GM18507 (cell line): ENCODE measurements at places on chromosomes 3 and 15.

- DNase-seq, result no peak
These were observed 10.4 kb downstream of the ATP2B2 start for GRCh38 chr3:10495003-10495402.

DNA sequence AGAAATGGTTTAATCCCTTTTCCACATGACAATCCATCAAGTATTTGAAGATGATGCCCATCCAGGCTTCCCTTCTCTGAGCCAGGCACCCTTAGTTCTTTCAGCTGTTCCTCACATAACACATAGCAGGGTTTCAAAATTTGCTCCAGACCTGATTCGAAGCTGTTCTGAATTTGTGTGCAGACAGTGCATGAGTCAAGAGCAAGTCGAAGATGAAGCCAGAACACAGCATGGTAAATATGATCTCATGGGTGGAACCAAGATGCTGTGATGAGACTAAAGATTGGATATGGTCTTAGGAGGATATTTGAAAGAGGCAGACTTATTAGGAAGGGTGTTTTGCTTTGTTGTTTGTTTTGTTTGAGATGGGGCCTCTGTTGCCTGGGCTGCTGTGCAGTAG lies 32.6 kb upstream of the PDE8A start:
- DNase-seq, result no peak

DNA sequence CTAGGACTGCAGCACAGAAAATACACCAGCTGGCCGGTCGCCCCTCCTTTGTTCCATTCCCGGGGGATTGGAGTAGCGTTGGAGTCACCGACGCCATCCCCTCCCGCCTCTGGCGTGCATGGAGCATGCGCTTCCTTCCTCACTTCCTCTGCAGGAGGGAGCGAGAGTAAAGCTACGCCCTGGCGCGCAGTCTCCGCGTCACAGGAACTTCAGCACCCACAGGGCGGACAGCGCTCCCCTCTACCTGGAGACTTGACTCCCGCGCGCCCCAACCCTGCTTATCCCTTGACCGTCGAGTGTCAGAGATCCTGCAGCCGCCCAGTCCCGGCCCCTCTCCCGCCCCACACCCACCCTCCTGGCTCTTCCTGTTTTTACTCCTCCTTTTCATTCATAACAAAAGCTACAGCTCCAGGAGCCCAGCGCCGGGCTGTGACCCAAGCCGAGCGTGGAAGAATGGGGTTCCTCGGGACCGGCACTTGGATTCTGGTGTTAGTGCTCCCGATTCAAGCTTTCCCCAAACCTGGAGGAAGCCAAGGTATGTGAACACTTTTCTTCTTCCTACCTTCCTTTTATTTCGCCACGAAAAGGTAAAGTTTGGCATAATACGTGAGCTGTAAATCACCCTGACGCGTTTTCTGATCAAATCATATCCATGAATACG lies at the start of gene SCG3:
SCG3 (plus strand) TSS at position 201 of the 661 bp plus-strand sequence; CDS start at position 454, 253 bp downstream.
- peak; percentile 2 for DNase-seq

- no peak for DNase-seq
These were observed 61.0 kb downstream of the BOC start for GRCh38 chr3:113272385-113272779.

DNA sequence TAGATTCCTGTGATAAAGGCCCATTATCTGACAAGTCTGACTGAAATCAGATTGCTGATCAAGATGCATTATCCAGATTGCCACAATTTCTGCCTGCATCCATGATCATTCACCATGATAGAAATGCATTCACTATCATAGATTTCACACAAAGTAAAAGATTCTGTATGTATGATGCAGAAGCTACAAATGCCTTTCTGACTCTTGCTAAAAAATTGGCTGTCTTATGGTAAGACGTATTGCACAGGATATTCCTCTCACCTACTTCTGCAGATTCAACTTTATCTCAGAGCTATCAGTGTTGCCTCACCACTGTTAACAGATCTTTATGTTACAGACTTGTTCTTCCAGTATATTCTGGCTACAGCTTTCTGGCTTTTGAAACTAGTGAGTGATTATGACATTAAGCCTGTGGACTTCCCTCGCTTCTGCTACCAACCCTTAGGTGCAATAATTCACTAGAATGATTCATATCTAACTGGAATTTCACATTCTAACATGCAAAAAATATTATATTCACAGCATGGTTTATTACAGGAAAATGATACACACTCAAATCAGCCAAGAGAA lies 955.3 kb downstream of the EPHA3 start:
- no peak for DNase-seq

DNA sequence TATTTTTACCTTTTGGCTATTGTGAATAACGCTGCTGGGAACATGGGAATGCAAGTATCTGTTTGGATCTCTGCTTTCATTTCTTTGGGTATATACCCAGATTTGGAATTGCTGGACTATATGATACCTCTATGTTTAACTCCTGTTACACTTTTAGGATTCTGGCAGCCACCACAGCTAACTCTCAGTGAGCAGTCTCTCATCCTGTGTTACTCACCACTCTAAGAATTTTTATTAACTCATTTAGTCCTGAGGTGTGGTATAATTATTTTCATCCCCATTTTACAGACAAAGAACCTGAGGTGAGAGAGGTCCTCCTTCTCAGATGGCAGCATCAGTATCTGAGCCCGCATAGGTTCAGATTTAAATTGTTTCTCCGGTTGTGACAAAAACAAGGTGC lies 1.1 kb downstream of the SPATA12 start:
- DNase-seq, result no peak

- DNase-seq, result no peak
These were observed 265.0 kb upstream of the SOX2 start for GRCh38 chr3:181446741-181447140.

DNA sequence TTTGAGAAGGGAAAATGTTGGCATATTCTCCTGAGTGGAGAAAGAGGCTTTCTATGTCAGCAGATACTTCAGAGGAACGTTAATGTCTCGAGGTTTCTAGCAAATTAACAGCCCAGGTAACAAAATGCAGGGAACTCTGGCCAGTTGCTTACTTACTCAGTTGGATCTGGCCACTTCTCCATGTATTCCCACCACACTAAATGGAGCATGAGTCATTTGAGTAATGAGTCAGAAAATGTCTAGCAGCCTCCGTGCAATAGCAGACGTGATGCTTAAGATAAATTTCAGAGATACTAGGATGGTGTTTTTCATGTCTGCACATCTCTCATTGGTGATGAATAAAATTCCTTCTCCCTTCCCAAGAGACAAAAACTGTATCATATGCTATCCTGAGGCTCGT lies 671.5 kb downstream of the FHIT start:
- no peak for DNase-seq

DNA sequence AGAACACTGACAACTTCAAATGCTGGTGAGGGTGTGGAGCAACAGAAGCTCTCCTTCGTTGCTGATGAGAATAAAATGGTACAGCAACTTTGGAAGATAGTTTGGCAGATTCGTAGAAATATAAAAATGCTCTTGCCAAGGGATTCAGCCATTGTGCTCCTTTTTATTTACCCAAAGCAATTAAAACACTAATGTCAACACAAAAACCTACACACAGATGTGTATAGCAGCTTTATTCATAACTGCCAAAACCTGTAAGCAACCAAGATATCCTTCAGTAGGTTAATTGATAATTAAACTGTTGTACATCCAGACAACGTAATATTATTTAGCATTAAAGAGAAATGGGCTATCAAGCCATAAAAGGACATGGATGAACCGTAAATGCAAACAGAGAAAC lies 37.8 kb upstream of the LSAMP start:
- DNase-seq, result no peak
